ENCODE measurements at places on chromosomes 6 and 20. TPM values are rescaled to one million over a fixed set of nuclear protein-coding genes. Genes with fewer than 3 reads are reported as not detected.

DNA sequence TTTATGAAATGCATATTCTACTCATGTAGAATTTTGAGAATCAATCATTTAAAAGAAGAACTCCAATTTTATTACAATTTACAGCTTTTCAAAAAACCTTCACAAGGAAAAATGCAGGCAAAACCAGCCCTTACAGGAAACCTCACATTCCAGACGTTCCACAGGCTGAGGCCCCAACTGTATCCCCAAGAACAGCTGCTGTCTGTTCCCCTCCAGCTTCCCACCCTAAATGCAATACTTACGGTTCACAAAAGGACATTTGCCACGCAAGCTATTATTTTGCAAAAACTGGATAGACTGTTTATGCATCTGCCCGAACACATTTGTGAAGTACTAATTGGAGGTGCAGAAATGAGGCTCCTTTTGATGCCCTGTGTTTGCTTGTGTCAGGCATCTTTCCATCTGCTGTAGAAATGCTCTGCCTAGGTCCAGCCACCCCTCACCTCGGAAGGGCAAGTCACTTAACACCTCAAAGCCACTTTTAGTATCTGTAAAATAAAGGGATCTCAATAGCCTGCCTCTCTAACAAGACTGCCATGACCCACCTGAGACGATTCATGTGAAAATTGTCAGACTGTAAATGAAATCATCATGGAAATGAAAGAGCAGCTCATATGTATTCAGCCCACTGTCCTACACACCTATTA, 26.5 kb downstream of the PDE10A start:
- no peak for DNase-seq

The AVP gene
- not detected for total RNA-seq

GRCh38 chr6:130778946-130779657, 48.1 kb upstream of the SMLR1 start:
- DNase-seq = peak; percentile 81

DNA sequence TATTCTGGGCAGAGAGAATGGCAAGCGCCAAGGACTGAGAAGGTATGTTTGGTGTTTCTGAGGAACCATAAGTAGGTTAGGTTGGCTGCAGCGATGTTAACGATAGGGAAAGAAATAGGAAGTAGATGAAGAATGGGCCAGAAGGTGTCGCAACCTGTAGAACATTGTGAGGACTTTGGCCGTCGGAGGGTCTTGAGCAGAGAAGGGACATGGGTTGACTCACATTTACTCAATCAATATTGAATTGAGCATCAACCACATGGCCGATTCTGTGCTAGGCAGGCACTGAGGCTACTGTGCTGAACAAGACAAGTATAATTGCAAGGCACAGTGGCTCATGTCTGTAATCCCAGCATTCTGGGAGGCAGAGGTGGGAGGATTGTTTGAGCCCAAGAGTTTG, 26.8 kb upstream of the RPN2 start:
- no peak for DNase-seq

The RBM38 gene
- 14.0 TPM for total RNA-seq

The HLA-DQB1 gene
- not detected for total RNA-seq

- DNase-seq = no peak
Measured at GRCh38 chr6:135088281-135088680, 33.7 kb upstream of the HBS1L start.

The EPB41L1 gene
- 34.9 TPM for total RNA-seq

DNA sequence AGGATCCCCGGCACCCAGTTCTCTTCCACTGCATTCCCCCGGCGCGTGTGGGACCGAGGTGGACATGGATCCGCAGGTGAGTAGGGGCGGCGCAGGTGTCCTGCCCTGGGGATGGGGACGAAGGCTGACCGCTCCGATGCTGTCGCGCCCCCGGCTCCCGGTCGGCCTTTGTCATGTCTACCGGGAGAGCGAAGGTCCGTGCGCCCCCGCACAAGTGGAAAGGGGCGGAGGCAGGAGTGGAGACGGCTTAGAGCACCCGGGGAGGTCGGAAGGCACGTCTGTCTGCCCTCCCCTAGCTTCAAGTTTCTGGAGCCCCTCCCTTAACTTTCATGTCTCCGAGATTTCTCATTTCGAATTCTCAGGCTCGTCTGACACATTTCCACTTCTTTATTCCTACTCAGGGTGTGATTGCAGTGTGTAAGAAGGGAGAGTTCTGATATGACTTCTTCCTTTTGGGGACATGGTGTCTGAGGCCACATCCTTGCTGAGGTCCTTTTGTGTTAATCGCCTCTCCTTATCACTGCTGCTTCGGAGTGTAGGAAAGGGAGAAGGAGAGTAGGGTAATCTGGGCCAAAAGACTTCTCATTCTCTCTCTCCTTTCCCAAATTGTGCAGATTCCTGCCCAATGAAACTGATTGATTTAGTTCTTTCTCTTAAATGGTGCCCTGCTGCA, 435 bp downstream of the KIFC1 start:
- DNase-seq = peak; percentile 57

- DNase-seq = peak; percentile 66
Measured at GRCh38 chr20:33211817-33212424, 5.2 kb upstream of the BPIFA3 start.

The CTAGE9 gene
- total RNA-seq = not detected

DNA sequence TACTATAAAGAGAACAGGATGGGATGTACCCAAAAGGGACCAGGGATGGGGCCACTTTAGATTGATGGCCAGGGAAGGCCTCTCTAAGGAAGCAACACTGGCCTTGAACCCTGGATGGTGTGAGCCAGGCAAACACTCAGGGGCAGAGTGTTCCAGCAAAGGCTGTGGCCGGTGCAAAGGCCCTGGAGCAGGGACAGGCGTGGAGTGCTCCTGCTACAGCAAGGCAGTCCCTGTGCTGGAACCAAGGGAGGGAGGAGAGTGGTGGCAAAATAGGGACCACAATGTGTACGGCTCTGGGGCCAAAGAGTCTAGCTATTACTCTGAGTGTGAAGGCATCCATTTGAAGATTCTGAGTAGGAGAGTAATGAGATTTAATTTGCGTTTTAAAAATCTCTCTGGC, 131.6 kb downstream of the BMP7 start:
- DNase-seq = no peak

- DNase-seq = peak; percentile 56
Measured at GRCh38 chr20:32387252-32387651, 29.1 kb downstream of the ASXL1 start.

DNA sequence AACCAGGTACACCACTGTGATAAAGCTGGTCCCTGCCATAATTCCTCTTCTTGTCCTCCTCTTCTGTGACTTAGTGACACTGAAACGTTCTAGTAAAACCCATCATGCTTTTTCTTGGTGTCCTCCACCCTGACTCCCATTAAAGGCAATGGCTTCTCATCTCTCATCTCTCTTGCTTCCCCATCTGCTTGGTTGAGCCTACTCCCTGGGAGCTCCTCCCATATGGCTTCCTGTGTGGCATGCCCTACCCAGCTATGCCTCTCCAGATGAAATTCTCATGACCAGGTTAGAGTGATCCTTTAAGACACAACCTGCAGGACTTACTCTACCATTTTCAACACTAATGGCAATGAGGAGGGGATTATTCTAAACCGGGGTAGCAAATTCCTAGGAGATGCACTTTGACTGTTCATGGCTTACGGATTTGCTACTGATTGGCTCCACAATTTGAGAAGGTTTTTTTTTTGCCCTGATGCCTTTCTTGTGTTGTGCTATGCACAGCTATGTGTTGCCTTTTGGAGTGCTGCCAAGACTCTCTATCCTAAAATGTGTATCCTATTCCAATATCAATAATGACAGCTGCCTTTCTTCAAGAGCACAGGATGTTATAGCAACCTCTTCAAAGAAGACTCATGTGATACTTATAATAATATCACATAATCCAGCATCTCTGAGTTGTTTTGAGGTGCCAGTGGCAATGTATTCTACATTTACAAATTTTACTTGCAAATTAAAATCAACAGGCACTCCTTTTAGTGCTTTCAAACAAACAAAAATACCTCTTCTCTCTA, 6.1 kb downstream of the SIRPG start:
- no peak for DNase-seq

DNA sequence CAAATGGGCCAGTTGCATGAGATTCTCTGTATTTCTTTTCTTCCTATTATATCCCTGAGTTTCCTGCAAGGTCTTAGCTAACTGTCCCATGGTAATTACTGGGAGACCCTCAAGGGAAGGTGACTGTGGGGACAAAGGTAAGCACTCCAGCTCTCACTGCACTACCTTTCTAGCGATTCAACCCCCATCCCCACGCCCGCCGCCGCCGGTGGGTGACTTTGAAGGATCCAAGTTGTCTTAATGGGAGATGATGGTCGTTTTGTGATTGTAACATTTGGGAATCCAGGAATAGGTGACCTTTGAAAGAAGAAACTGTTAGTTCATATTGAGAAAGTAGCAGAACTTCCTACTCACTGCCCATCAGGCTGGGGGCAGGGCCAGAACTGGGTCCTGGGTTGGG, 265.5 kb downstream of the LRFN2 start:
- no peak for DNase-seq

GRCh38 chr20:42074944-42075343, 456.8 kb upstream of the CHD6 start:
- no peak for DNase-seq

Data from M059J (cell line).